Midbrain (tissue), 1 donor: ENCODE measurements at places on chromosomes 3 and 15.

- DNase-seq = peak; percentile 11
Measured at GRCh38 chr3:126487151-126487771, 11.6 kb upstream of the ZXDC start.

DNA sequence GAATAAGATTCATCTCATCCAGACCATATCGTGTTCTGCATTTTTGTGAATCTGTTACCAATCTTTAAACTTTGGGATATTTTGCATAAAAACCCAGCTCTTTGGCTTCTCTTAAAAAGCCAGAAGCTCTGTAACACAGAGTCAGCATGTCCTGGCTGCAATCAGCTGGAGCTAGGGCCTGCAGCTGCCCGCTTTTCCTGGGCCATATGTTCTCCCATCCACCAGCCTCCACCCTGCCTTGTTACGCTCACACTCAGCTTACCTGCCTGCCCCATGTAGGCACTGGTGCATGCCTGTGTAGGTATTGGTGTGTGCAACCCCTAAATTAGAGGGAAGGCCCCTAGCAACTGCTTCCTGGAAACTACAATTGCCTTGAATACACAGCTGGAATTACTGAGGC is 48.2 kb downstream of the CRYGS start:
- no peak for DNase-seq

DNA sequence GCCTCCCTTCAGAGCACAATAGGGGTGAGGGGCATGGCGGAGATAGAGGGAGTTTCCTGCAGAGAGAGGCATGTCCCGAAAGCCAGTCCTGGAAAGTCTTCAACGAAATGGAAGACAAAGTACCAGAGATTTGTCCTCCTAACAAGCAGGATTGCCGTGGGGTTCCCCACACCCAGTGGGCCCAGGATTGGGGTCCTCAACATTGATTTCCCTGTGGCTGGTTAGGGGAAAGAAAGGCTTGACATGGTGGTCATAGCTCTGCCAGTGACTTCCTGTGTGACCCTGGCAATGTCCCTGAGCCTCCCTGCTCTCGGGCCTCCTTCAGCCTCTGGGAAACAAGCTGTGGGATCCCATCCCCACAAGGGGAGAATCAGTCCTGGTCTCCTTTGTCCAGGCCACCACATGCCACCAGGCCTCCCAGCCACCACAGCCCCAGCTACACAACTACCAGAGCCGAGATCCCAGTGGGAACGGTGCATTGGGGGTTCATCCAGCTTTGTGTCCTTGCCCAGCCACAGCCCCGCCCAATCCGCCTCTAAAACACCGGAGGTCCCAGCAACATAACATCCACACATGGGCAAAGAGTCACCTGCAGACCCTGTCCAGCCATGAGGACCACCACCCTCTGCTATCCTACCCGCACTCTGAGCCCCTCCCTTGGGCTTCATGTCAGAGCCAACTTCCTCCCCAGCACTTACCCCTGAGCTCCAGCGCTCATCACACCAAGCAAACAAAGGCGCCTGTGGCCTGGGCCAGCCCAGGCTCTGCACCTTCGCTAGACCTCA is 63.0 kb downstream of the ADAMTS17 start:
- no peak for DNase-seq

GRCh38 chr3:150172356-150172755 is 201.7 kb upstream of the PFN2 start:
- no peak for DNase-seq

DNA sequence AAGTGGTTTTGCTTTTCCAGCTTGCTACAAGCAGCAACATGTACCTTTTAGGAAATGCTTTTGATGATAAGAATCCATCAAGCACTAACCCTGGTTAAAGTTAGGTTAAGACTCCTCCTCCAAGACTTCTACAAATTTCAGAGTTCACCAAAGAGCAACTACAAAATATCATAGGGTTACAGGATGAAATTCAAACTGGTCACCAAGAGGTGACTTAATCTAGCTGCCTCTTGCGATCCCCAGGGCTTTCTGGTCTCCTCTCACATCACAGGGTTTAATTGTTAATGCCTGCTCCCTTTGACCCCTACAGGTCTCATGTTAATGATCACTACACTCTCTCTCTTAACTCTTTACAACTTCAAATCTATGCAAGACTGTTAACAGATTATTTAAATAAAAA is 66.5 kb downstream of the DPH6 start:
- no peak for DNase-seq

DNA sequence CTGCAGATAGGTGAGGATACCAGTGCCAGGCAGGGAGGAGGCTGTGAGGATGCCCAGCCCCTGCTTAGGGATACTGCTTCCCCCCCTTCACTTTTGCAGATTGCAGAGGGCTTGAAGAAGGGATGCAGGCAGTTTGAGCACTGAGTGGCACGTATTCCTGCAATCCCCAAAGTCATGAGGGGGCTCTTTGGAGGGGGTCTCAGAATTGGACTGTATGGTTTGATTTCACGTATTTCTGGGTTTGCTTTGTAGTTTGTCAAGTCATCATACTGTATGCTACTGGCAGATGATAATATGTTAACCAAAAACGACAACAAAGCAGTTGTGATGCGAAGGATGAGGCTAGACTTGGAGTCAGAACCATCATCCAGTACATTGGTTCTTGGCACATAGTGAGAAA is 28.1 kb downstream of the CHST14 start:
- DNase-seq = no peak

- no peak for DNase-seq
Measured at GRCh38 chr3:156217674-156218352, 97.4 kb downstream of the KCNAB1 start.

DNA sequence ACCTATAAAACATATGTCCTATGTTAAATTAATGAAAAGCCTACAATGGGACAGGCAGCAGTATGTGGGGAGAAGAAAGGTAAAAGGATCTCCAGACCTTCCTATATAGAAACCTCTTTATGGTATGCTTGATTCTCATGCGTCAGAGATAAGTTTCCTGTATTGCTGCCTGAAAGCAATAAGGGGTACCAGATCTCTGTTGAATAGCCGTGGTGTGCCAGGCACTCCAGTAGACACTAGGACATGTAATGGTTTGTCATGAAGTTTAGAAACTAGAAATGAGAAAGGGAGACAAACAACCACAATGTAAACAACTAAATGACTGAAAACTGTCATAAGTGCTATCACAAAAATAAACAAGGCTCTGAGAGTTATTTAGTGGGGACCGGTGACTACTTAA is 168.1 kb downstream of the EFHB start:
- DNase-seq = no peak

DNA sequence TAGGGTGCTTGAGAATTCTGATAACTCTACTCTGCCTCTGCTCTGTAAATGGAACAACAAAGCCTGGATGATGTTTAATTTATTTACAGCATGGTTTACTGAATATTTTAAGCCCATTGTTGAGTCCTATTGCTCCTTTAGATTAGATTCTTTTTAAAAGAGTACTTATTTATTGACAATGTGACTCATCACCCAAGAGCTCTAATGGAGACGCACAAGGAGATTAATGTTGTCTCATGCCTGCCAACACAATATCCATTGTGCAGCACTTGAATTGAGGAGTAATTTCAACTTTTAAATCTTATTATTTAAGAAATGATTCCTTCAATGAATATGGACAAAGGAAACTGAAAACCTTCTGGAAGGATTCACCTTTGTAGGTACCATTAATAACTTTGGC is 691.4 kb downstream of the ZBBX start:
- DNase-seq = no peak

DNA sequence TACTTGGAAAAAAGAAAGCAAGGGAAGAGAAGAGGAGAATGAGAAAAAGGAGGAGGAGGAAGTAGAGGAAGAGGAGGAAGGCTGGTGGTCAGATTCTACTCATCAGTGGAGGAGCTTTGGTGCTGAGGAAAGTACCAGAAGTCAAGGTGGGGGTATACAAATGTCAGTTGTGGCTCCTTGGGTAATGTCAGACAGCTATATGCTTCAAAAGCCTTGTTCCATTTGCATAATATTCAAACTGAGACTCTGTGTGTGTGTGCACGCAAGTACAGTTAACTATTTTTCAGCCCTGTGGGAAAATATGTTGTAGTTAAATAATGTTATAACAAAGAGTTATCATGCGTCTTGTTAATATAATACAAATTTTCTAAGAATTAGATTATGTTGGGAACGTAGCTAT is 609.7 kb downstream of the PDCD6IP start:
- DNase-seq = no peak

GRCh38 chr15:48360841-48361240 is 29.6 kb downstream of the DUT start:
- DNase-seq = no peak

DNA sequence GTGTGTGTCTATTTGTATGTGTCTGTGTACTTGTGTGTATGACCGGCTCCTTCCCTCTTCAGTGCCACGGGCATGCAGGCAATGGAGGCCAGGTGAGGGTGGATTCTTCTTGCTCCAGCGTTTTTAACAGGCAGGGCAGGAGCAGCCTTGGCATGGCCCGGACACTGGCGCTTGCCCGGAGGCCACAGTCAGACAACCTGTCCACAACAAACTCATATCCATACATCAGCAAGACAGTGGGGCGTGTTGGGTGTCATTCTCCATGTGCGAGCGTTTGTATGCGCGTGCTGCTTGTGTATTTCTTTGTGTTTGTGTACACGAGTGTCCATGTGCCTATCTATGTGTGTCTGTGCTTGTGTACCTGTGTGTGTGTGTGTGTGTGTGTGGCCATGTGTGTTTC is 29.8 kb downstream of the PTH1R start:
- DNase-seq = no peak

DNA sequence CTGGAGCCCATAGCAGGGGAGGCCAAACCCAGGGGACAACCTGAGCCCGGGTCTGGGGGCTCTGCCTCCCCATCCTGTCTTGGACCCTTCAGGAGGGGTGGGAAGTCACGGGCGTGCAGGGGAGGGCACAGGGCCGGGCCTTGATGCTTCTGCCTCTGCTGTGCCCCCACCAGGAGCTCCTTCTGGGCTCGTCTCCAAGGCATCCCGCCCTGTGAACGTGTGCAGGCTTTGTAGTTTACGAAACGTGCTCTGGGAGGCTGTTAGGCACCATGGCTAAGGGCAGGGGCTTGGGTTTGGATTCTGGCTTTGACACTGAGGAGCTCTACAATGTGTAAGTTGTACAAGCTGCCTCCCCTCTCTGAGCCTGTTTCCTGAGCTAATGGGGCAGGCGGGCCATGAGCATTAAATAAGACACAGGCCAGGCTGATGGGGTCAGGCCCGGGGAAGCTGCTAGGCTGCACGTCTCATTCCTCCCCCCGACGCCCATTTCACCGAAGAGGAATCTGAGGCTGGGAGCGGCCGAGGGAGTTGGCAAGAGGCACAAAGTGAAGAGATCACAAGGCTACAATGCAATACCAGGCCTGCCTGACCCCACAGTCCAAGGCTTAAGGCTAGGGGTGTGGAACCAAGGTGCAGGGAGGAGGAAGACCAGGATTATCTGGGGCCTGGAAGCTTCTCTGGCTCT is 19.6 kb downstream of the PLXND1 start:
- DNase-seq = no peak

DNA sequence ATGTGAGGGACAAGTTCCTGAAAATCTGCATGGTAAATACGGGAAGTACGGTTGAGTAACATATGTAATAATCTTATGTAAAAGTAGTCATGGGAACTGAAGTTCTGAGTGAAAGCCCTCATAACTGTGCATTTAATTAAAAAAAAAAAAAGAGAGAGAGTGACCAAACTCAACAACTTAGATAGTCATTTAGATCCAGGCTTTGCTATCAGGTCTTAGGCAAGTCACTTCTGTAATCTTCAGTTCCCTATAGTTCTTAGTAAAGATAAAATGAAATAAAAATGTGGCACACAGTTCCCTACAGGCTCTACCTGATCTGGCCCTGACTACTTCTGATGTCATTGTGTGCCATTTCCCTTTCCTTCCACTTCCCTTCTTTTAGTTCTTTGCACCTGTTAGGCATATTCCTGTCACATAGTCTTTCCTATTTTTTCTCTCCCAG is 15.0 kb downstream of the RNF111 start:
- no peak for DNase-seq

DNA sequence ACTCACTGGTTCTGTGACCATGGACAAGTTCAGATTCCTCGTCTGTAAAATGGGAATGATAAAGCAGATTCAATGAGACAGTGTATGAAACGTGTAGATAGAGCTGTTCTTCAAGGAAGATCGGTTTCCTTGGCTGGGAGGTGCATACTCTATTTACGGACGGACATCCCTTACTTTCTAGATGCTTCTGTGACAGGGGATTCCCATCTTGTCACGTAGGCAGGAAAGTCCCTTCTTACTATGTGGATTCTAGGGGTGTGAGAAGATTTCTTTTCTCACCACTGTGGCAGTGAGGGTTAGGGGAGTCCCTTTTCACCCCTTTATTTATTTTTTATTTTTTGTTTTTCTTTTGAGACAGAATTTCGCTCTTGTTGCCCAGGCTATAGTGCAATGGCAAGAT is 180.9 kb upstream of the TBL1XR1 start:
- DNase-seq = no peak

DNA sequence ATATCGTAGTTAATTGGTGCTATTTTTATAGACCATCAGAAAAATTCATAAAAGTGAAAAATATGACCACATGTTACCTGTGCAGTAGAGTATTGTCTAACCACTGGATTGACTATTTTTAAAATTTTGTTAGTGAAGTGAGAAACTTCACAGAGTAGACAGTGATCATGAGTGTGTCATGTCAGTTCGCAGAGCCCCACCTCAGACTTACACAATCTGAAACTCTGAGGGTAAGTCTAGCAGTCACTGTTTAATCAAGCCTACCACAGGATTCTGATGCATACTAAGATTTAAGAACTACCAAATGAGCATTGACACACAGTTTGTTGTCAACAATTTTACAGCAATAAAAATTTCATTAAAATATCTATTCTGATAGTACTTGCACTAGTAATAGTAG is 552.9 kb upstream of the SUCLG2 start:
- DNase-seq = no peak

GRCh38 chr3:62837145-62837787 is 38.0 kb downstream of the CADPS start:
- DNase-seq = no peak

DNA sequence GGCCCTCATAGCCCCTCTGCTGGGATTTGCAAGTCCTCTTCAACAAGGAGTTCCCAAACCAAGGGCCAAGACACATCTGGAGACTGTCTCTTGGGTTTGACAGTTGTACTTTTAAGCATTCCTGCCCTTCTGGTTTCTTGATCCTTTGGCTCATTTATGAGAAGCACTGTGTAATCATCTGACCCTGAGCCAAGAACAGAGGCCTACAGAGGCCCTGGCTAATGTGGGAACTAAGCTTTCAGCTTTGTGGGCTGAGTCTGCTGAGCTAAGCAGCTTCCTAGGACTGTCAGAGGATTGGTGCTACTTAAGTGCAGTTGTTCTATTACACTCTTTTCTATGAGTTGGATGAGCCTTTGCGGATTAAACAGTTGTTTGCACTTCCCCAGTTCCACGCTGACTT is 178.3 kb downstream of the KBTBD8 start:
- DNase-seq = no peak

DNA sequence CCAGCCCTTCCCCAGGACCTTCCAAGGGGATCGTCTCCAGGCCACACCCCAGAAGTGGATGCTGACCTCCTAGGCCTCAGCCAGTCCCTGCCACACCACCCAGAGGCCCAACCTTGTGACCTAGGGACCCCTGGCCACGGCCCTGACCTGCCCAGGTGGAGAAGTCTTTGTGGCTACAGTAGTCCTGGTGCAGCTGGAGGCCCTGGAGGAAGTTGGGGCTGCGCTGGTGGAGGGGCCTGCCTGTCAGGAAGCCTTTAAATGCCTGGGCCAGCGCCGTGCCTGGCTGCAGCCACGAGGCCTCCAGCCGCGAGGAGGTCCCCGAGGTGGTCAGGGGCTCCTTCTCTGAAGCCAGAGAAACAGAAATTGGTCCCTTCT is 23.4 kb downstream of the PLA2G4D start:
- DNase-seq = no peak
